ENCODE measurements at places on chromosomes 16 and 17.

GRCh38 chr17:49578952-49579500 is 3.4 kb downstream of the NXPH3 start:
- DNase-seq: no peak

- DNase-seq: no peak
Measured at GRCh38 chr17:32861981-32862380, 14.9 kb downstream of the MYO1D start.

- no peak for DNase-seq
Measured at GRCh38 chr16:48632137-48632774, 22.3 kb upstream of the N4BP1 start.

DNA sequence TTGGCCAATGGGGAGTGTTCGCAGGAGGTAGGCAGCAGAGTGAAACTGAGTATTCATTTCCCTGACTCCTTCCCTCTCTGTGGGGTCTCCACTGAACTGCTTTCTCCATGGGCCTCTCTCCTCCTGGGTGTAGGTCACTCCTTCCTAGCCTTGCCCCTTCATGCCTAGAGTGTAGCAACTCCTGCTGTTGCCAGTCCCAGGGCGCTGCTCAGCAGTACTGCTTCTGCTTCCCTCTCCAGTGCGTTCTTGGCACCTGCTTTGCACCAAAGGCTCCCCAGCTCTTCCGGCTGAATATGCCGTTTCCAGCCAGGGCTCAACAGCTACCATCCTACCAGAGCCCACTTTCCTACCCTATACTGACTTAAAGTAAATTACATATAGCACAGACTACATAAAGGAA is 92.2 kb downstream of the MAF start:
- no peak for DNase-seq

DNA sequence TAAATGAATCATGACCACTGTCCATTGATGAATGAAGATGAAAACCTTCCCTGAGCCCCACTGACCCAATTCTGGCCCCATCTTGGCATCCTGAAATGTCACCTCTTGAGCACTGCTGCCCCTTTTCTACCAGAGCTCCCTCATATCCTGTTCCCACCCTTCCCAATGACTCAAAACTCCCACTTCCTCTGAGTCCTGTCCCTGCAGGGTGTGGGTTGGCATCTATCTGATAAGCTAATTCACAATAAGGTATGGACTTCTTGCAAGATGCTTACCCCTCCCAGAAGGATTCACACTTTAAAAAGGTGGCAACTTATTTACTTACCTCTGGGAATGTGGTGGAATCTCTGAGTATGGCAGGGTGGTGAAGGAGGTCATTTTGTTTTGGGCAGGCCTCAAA is 13.3 kb upstream of the CSNK2A2 start:
- DNase-seq: no peak

DNA sequence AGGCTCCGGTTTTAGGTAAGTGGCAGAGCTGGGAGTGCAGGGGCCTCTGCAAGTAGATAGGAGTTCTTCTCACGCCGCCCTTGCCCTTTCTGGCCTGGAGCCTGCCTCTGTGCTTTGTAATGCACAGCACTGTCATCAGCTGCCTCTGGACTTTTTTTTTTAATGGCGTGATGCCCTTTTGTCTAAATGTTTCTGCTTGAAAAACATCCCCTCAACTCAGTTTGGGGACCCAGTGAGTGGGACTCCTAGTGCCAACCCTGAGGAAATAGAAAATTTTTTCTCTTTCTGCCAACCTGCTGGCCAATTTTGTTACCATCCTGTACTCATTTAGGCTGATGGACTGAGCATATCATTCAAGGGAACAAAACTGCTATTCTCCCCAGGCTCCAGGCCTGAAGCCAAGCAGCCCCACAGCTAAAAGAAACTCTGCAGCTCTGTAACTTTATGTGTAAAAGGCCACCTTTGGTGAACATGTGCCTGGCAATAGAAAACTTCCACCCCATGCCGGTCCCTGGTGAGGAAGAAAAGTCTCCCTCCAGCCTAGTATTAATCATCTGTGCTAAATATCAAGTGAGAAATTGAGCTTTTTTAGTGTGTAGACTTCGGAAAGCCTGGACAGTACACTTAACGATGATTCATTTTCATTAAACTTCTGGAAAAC is 22.5 kb downstream of the SLC6A2 start:
- no peak for DNase-seq

DNA sequence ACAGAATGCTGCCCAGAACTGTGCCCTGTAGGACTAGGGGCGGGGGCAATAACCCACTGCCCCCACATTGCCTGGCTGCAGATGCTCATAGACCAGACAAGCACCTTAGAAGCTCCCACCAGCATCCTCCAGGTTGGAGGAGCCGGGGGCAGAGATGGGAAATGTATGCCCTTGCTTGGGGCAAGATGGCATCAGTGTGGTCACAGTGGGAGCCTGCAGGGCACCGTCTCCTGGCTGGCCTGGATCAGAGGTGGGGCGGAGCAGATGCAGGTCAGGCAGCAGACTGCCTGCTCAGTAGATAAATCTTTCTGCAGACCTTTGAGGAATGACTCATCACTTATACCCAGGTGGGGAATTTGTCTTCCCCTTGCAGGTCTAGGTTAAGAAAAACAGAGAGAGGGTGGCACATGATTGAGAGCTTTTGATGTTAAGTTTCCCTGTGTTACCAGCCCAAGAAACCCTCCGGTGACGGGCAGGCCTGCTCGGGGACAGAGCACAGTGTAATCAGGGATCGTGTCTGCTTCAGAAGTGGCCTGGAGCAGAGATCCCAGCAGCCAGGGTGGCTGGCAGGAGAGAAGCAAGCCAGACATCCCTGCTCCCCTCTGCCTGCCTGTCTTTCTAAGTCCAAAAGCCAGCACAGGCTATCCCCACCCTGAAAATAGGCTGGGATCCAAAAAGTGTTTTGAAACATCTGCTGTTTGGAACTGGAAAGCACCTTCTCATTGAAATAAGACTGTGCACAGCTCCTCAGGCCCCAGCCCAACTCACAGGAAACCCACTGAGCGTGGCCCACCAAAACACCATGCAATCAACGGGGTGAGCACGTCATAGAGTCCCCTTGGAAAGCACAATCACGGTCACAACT is 50.7 kb upstream of the RPL38 start:
- no peak for DNase-seq
